Activated CD4-positive, alpha-beta T cell treated with anti-CD3 and anti-CD28 coated beads, Interleukin-2, amount 50 U/mL, for 48 hours (primary cell): ENCODE measurements at places on chromosomes 12 and 14.

GRCh38 chr12:129717438-129717837 lies 186.4 kb downstream of the TMEM132D start:
- no peak for DNase-seq

DNA sequence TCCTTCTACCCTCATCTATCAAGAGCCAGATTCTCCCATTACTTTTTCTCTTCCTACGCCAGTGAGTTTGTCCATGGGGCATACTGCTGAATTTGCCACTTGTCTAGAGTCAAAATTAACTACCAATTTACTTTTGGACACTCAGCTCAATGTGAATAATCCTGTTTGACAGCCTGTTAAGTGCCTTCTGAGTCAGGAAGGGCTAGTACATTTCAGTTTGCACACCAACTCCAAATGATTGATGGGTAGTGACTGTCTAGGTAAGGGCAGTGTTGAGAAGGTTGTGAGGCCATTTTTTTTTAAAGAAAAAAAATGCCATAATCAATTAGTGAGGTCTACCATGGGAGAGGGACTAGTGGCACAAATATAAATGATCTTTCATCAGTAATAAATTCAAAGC lies 21.8 kb upstream of the TRIM9 start:
- no peak for DNase-seq

DNA sequence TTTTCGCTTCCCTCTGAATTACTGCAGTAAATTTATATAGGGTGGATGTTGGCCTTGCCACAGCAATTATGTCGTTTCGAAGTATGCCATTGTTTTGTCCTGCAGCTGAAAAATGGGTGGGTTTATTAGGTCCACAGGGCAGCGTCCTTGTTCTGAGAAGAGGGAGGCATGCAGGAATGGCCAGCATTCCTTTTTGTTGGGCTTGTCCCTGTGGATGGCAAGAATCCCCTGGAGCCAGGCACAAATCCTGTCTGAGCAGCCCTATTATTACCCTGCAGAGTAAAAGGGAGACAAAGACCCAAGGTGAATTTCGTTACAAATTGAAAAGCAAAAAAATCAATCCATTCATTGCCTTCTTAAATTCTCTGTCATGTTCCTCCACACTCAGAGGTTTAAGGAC lies 88.1 kb downstream of the CHST11 start:
- no peak for DNase-seq

DNA sequence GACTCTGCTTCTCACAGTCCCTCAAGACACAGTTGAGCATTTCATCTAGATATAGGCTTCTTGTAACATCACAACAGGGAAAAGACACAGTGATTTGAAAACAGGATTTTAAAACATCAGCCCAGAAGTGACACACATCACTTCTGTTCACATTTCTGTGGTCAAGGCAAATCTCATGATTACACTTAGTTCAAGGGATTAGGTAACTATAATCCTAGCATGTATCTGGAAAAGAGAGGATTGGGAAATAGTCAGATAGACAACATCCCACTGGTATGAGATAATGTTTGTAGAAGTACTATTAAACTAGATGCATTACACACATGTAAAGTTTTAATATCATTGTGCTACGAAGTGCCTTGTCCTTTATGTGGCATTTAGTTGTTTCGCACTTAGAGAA lies 252.6 kb upstream of the PRKD1 start:
- no peak for DNase-seq

DNA sequence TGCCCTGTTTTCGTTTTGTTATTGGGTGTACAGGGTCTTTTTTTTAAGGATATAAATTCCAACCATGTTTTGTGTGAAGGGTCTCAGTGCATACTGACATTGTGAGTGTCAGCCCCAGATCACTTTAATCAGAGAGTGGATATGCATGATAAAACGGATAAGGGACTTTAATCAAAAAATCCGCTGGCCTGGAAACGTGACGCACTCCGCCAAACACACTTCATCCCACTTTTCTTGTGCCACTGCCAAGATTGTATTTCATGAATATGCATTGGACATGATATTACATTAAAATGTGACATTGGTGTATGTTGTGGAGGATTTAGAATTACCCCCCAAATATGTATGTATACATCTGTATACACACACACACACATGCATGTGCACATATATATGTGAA lies 273.1 kb downstream of the VRK1 start:
- no peak for DNase-seq

DNA sequence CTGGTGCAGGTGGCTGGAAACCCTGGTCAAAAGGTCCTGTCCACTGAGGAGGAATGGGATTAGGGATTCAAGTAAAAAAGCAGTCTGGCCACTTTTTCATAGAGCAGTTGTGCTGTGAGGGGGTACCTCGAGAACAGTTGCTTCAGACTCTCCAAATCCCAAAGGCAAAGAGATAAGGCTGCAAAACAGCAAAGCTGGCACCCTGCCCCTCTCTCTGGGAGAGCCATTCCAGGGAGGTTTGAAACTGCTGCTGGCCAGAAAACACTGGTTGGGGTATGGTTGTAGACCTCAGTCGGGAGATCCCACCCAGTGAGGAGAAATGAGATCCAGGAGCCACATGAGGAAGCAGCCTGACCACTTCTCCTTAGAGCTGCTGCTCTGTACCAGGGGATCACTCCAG lies 137.3 kb downstream of the CEP83 start:
- no peak for DNase-seq

GRCh38 chr12:19484738-19485137 lies 45.4 kb downstream of the AEBP2 start:
- DNase-seq, result no peak

DNA sequence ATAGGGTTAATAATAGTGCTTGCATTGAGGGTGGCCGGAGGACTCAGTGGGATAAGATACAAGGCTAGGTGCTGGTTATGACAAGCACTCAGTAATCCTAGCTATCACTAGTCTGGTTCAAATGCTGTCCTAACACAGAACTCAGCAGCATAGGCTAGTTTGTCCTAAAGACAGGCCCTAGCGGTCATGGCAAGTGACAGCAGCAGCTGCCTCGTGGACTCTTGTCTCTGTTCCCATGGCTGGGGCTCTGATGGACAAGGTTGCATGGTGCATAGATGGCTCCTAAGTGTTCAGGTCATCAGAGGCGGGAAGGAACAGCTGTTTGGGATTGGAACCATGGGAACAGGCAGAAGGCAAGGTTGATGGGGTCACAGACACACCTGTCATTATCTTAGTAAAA lies 42.4 kb upstream of the IGF1 start:
- DNase-seq, result no peak

DNA sequence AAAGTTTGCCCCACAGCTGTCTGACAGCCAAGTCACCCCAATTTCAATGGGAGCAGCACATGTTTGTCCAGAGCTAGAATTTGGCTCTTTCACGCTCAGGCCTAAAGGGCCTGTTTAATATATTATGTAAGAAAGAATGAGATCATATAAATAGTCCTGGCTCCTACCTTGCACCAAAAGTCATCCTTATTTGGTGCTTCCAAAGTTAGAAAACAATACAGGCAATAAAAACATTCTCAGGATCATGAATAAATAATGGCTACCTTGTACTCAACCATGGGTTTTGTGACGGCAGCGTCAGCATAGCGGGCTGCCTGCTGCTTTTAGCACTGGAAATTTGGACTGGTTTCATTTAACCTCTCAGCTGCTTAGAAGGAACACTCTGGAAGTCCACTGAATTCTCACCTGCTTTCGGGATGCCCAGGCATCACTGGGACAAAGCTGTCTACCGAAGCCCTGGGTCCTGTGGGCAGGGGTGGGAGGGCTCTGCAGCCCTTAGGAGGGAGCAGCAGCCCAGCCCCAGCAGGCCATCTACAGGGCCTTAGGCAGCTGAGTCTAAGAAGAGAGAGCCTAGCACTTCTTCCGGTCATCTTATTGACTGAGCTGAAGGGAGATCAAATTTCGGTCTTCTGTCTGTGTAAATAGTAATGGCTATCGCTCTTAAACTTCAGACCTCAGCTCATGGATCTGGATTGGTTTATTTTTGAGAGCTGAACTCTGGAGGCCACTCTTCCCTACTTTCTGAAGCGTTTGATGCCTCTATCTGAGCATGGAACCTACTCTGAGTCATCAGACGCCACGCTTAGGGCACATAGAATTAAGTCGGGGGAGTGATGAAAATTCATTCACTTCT lies 106.5 kb downstream of the SAMD4A start:
- DNase-seq, result no peak
